ENCODE measurements at places on chromosomes 4 and X.

- DNase-seq, result no peak
Measured at GRCh38 chr4:2065106-2065930, 6.2 kb downstream of the NAT8L start.

- no peak for DNase-seq
Measured at GRCh38 chr4:137541876-137542646, 9.8 kb upstream of the PCDH18 start.

DNA sequence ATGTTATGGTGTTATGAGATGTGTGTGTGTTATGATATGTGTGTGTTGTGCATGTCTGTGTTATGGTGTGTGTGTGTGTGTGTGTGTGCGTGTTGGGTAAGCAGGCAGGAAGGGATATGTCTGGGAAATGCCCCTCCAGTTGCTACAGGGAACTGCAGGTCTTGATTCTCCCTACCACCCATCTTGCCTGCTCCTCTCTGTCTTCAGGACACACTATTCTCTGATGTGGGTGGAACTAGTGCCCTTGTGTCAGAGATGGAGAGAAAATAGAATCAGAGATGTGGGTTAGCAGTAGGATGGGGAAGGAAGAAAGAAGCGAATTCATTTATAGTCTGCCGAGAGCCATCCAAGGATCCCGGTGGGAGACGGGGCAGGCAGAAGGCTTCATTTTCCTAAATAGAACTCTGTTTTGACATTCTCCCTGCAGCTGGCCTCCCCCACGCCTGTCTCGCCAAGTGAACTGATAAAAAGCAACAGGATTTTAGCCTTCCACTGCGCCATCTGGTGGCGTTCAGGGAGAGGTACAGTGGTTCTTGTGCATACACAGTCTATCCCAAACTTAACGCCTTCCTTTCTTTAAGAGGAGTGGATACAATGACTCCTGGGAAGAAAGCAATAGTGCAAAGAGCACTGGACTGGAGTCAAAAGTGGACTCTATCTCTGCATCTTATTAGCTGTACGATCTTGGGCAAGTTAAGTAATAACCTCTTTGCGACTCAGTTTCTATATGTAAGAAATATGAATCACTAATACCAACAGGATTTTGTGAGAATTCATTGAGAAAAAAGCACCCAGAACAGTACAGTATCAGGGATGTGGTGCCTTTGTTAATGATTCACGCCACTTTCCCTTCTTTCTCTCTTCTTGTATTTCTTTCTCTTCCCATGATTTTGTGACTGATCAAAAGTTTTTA is 14.1 kb upstream of the MGST2 start:
- peak; percentile 84 for DNase-seq

GRCh38 chrX:45628041-45628440 is 427.4 kb upstream of the DIPK2B start:
- DNase-seq, result no peak

DNA sequence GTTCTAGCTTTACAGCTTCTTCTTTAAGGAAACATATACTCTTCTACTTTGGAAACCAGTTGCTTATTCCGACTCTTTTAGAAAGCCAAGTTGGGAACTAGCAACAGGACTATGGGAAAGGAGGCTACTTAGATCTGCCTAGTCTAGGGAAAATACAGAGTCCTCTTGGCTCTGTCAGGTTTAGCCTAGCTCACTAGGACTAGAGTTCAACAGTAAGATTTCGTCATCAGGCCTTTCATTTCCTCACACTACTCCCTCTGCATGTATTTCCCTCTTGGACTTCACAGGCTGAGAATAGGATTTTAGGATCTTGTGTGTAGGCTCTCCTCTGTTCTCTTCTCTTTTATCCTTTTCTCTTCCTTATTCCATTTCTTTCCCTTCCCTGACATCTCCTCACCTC is 409.8 kb downstream of the AR start:
- no peak for DNase-seq

DNA sequence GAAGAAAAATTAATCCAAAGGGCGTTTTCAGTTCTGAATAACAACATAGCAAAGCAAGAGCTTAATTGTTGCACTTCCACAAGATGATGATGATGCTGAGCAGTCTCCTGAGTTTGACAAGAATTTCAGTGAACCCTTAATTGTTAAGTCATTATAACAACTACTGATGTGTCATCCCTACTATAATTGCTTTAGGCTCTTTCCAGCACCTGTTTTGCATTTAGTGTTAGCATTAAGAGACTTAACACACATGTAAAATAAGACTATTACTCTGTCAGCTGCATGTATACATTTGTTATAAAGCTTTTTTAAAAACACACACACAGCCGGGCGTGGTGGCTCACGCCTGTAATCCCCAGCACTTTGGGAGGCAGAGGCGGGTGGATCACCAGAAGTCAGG is 37.9 kb upstream of the GALNT7 start:
- DNase-seq, result no peak

DNA sequence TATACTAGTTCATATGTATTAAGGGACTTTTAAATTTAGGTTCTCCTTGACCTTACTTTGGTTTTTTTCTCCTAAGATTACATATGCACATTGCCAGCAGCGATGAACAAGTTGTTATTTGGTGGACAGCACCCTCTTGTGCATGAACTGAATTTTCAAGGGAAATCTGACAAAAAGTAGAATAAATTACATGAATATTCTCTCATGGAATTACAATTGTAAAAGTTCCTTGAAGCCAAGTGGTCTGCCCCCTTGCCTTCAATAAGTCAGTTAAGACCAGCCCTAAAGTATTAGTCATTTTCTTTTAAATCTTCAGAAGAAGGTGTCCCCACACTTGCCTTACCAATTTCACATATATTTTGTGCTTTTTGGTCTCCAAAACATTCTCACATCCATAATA is 30.7 kb upstream of the SMARCA5 start:
- peak; percentile 78 for DNase-seq

DNA sequence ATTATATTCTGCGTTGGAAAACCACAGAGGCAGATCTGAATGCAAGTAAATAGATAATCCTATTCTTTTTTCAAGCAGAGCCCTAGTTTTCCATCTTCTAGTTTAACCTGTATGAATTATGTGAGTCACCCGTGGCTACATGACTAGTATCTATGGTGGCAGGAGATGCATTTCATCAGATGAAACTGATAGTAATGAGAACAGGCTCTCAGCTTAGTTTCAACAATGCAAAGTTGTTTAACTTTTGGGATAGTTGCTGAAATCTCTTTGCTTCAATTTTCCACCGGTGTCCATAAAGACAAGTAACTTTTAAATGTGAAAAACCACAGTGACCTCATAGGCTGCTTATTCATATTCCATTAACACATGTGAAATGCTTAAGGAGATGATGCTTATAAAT is 1317.4 kb upstream of the TENM3 start:
- DNase-seq, result no peak

GRCh38 chrX:103847174-103847870 is 15.3 kb upstream of the RAB9B start:
- no peak for DNase-seq

DNA sequence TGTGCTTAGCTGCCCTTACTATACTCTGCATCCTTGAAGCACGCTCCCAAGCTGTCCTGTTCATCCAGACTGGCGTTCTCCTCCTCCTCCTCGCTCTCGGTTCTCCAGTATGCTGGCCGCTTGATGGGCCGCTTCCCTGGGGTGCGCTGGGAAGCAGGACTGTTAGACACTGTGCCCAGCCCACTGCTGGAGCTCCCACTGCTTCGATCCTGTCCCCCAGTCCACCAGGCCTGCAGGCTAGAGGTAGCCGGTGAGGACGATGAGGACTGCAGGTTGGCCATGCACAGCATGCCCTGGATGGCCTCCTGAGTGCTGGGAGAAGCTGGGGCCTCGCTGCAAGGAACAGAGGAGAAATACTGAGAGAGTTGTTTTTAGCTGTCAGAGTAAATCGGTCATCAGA is 59.4 kb downstream of the PHF8 start:
- DNase-seq, result no peak

DNA sequence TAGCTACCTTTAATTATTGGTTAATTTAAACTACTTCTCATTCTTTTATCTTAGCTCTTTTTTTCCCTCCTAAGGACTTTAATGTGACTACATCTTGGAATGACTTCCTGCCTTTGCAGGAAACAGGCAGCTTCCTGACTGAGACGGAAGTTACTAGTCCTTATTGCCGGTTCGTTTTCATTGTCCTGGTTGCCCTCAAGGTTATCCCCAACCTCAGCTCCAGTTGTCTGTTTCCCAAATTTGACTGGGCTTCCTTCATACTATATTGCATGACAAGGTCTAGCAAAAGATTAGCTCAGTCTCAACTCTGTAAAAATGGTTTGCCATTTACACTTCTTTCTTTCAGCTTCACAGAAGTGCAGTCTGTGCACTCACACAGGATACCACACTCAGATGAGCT is 109.9 kb upstream of the DDX53 start:
- DNase-seq, result peak; percentile 12

- DNase-seq, result no peak
Measured at GRCh38 chrX:21865436-21865835, 9.6 kb downstream of the YY2 start.

DNA sequence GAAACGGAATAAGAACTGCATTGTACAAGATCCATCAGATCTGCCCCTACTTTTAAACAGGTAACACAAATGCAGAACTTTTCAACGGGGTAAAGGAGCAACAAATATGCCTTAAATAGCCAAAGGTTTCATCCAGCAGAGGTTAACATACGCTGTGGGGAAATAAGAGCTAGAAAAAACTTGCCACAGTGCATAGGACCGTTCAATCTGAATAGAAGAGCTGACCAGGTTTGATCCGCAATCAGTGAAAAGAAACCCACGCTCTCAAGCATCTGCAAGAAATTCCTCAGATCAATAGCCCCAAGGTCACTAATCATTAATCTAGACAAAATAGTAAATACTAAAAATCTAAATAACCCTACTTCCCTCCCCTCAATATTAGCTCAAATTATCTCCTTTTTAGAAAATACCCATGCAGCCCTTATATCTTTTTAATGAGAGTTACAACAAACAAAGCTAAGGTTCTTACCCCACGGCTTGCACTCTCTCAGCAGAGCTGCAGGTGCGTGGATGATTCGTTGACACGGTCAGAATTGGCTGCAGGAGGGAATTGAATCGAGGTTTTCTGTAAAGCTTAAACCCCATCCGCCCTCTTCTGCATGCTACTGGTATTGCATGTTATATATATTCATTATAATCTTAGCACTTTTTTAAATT is at the start of gene TLR10:
Gene TLR10 (minus strand): TSS at position 539 of the 657 bp plus-strand sequence. CDS start 7,400 bp downstream, outside the sequence.
- peak; percentile 81 for DNase-seq

- DNase-seq, result no peak
Measured at GRCh38 chr4:120034913-120035312, 31.7 kb downstream of the MAD2L1 start.

DNA sequence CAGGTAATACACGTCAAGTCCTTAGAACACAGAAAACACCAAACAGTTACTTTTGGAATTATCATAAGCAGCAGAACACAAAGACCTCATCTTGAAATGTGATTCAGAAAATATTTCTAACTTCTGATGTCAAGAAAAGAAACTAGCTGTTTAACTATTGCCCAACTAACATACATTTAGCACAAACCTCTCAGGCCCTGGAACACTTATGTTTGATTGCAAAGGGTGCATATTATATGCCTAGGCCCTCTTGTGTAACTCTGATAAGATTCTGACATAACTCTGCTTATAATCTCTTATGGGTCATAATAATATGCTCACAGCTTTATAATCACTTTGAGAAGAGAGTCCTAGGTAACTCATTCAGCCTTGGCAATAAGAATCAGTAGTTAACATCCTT is 62.6 kb downstream of the TBC1D9 start:
- DNase-seq, result no peak

DNA sequence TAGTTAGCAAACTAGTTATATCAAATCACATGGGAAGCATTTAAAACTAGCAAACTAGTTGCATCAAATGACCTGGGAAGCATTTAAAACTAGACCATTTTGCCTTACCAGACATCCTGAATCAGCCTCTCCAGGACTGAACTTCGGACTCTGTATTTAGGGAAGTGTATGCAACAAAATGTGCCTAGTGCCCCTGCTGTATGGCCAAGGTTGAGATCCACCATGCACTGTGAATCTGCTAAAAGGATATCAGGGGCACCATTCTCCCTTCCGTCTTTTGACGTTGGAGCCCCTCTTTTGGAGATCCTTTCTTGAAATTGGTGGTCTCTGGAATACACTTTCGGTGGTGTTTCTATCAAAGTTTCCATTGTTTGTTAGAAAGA is 49.5 kb downstream of the CCNI start:
- no peak for DNase-seq

DNA sequence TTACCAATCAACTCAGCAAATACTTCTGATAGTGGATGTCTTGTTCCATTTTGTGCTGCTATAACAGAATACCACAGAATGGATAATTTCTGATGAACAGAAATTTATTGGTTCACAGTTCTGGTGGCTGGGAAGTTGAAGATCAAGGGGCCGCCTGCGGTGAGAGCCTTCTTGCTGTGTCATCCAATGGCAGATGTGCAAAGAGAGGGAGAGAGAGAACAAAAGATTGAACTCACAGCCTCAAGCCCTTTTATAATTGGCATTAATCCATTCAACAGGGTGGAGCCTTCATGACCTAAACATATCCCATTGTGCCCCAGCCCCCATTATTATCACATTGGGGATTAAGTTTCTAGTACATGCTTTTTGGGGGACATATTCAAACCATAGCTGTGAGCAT is 86.1 kb downstream of the ADGRG4 start:
- DNase-seq, result no peak

DNA sequence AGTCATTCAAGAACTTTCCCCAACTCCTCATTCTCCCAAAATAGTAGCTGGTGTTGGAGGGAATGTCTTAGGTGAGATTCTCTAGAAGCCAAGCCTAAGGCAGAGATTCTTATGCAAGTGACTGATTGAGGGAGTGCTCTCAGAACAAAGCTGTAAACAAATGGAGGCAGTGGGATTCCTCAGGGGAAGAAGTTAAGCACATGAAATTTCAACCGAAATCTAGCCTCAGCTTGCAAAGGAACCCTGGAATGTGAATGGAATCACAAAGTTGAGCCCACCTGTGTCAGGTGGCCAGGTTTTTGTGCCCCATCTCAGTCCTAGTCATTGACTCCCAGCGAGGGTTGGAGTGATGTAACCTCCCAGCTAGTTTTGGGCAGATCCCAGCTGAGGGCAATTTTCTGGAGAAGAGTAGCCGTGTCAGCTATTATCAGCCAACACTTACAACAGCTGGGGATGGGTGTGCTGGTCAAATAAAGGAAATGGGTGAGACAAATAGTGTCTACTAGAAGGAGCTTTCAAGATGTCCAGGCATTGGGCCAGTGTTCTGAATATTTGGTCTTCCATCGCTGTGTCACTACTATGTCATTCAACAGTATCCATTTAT is 29.7 kb upstream of the FGF2 start:
- no peak for DNase-seq

DNA sequence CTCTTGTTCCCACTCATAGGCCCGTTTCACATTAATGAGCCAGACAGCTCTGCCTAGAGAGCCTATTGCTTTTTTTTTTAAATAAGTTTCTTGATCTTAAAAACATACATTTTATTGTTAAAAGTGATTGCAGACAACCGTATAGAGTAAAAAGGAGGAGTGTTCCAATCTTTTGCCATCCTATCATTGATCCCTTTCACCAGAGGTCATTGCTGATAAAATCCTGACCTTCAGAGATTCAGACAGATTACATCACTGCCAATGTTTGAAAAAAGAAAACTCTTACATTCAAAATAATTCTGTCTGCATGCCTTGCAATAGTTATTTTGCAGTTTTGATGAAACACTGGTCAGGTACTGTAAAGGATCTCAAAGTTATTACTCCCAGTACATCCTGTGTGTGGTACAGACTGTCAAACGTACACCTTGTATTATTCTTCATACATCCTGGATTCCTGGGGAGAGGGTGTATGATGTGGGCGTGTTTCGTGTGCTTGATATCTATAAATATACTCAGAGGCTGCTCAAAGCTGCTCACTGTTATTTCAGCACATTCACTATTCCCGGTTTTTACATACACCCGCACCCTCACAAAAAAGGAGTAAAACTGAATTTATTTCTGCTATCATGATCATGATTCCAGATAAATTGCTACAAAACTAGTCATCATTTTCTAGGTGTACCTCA is 15.4 kb upstream of the KLHL2 start:
- DNase-seq, result no peak
